T1000 (cell line): ENCODE measurements at places on chromosomes 1 and 21.

- no peak for DNase-seq
These were observed 296.1 kb upstream of the LRRC7 start for GRCh38 chr1:69271587-69272125.

DNA sequence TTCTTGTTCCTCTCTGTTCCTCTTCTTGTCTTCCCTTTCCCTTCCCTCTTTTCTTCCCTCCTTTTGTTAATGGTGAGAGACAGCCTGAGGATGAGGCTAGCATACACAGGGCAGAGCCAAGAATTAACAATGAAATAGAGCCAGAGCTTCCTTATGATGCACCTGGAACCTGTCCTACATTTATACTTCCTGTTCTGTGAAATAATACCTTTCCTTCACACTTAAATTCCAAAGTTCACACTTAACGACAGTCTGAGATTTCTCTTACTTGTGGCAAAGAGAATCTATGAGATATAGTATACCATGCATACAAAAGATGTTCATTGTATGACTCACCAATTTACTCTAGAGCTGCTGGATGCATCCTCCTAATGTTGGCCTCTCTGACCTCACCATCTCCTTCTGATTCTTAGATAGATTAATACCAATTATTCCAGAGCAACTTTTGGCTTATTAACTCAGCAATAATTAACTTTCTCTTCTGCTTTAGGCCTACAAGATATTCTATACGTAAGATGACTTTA lies 30.8 kb upstream of the TSNAX start:
- no peak for DNase-seq

DNA sequence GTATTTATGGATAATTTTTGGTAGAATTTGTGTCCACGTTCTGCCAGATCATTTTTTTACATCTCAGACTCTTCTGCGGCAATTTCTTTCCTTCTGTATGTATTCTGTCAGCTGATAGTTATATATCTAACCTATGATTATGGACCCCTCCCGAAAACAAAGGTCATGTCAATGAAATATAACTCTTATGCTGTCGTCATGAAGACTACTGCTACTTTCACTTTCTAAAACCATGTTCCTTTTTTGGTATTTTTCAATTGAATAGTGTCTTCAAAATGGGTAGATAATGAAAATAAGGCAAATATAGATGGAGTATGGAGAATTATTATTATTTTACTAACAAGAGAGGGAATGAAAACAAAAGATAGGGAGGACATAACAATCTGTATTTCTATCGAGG lies 3.2 kb downstream of the ANGPTL1 start:
- DNase-seq, result no peak

DNA sequence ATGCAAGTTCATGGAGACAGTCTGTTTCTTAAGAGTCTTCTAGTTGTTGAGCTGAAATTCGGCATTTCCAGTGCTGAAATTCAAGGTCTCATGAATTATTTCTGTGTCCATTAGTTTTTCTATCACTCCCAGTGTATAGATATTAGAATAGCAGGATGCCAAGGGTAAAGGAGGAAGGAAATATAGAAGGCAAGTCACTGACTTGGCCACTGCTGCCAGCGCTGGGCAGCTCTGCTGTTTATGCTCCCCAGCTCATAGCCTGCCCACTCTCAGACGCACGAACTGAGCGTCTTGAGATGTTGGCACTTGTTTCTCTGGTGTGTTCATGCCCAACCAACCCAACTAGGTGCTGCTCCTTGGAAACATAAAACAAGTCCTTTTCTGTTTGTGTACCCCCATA lies 110.1 kb downstream of the SLC45A1 start:
- no peak for DNase-seq

GRCh38 chr1:198912046-198912445 lies 273.2 kb downstream of the PTPRC start:
- DNase-seq, result no peak

- no peak for DNase-seq
These were observed 83.3 kb downstream of the DTL start for GRCh38 chr1:212118872-212119260.

GRCh38 chr1:182762536-182762935 lies 27.0 kb upstream of the NPL start:
- no peak for DNase-seq

- no peak for DNase-seq
These were observed 41.3 kb upstream of the DMBX1 start for GRCh38 chr1:46448109-46448911.

- no peak for DNase-seq
These were observed 68.0 kb upstream of the CXADR start for GRCh38 chr21:17444828-17445227.

GRCh38 chr1:159981351-159982055 lies 27.5 kb upstream of the SLAMF9 start:
- DNase-seq, result no peak

DNA sequence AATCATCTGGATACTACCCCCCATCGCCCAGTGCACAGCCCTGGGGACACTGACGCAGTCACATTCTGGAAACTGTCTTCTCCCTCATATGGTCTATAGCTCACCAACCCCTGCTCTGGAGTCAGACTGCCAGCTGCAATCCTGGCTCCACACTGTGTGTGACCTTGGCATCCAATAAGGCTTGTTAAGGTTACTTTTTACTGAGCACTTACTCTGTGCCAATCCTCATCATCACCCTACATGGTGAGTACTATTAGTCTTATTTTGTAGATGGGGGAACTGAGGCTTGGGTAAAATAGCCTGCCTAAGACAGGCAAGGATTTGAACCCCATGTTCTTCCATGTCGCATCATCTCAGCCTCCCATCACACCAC lies 34.9 kb downstream of the AHDC1 start:
- no peak for DNase-seq

GRCh38 chr1:30929135-30929889 lies 20.8 kb upstream of the SDC3 start:
- DNase-seq, result peak; percentile 7

- no peak for DNase-seq
These were observed 36.7 kb downstream of the NEK2 start for GRCh38 chr1:211638689-211639101.

GRCh38 chr1:42767510-42768000 lies 506 bp downstream of the C1orf50 start:
- no peak for DNase-seq

DNA sequence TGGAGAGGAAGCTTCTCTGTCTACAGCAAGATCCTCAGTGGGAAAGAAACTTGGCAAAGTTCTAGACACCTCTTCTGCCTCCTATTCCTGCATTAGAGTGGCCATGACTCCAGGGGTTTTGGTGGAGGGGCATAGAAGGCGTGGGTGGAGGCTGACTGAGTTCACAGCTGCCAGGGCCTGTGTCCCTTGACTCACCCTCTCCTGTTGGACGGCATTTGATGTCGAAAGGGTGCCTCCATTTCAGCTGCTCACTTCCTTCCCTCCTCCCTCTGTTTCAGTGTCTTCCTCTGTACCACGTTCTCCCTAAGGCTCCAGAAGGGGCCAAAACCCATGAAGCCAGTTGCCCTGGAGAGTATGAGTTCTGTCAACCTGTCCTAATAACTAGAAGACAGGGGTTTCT lies 632 bp downstream of the TMEM79 start:
- DNase-seq, result no peak

DNA sequence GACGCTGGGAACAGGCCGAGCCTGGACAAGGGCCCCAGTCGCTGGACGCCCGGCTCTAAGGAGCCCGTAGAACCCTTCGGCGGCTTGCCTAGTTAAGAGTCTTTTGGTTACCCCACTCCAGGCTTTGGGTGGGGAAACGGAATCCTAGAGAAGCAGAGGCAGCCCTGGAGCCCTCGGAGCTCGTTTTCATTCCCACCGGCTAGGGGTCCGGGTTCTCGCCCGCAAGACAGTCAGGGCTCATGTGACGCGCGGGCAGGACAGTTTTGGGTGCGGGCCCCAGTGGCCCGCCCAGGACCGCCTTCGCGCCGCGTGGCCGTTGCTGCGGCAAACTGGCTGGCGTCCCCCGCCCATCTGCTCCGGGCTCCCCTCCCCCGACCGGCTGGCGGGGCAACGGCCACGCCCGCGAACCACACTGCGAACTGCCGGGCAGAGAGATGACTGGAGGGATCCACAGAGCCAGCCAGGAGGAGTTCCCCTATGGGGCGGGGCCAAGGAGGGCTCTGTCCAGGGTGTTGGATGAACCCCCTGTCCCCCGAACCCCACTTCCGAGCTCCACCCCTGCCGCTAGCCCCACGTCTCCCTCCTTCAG lies 829 bp upstream of the HES2 start:
- DNase-seq, result no peak

DNA sequence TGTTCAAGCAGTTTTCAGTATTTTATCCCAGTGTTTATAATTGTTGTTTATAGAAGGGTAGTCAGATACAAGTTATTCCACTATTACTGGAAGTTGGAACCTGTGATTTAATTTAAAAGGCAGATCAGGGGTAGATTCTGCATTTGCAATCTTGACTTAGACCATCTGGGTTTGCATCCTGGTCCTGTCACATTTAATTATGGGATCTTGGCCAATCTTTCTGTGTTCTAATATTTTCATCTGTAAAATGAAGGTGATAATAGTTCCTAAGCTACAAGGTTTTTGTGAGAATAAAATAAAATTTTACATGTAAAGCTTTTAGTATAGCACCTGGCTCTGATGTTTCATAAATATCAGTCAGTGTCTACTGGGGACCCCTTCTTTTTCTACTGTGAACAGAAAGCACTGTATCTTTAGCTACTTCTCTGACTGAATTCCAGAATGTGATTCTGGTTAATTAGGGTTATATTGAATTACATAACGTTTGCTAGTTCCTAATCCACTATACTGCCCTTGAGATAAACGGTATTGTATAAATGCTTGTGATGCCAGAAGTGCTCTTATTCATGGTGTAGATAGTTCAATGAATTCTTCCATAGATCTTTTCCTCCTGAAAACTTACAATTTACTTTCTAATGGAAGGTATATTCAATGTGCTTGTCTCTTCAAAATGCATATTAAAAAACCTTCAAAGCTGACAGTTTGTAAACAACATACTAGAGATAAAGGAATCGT lies 131.0 kb downstream of the KCNK1 start:
- no peak for DNase-seq
